ENCODE measurements at places on chromosomes 4 and X. TPM values are rescaled to one million over a fixed set of nuclear protein-coding genes. Genes with fewer than 3 reads are reported as not detected.

Gene PI4K2B
- 38.6 TPM for total RNA-seq

Gene RTL9
- not detected for total RNA-seq

Gene MAML3
- total RNA-seq: 2.4 TPM

Gene AREG
- 0.67 TPM for total RNA-seq

- no peak for DNase-seq
These were observed 8.4 kb downstream of the APBB2 start for GRCh38 chr4:41205854-41206460.

- no peak for DNase-seq
These were observed 11.9 kb upstream of the MAOA start for GRCh38 chrX:43644124-43644701.

DNA sequence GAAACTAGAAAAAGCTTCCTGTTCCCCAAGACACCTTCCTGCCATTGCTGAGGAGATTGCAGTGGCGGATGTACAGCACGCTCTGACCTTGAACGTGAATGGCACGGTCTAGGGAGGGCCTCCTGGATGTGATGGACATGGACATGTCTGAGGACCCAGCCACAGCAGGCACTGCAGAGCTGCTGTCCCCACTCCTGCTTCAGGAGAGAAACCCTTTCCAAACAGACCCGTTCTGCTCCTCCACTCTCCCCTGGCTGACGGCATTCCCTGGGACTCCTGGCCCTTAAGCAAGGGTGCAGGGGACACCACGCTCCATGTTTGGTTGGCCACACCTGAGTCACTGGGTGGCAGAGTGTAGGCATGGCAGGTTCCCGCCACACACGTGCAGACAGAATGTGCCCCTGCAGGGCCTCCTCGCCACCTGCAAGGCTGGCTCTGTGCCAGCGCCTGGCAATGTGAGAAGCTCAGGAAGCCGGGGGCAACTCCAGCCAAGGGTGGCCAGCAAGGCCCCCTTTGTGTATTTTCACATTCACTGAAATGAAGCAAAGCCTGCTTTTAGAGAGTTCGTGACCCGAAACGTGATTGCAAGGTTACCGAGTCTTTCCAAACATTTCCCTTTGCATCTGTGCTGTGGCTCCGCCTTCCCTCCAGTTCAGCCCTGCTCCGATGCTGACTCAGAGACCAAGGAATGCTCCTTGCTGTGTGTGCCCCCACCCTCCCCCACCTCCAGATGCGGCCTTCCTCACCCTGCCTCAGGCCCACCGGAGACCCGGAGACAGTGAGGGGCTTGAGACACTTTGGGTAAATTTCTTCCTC is 46.1 kb downstream of the HTRA3 start:
- DNase-seq: no peak

GRCh38 chr4:7801001-7801400 is 138.7 kb downstream of the AFAP1 start:
- no peak for DNase-seq

DNA sequence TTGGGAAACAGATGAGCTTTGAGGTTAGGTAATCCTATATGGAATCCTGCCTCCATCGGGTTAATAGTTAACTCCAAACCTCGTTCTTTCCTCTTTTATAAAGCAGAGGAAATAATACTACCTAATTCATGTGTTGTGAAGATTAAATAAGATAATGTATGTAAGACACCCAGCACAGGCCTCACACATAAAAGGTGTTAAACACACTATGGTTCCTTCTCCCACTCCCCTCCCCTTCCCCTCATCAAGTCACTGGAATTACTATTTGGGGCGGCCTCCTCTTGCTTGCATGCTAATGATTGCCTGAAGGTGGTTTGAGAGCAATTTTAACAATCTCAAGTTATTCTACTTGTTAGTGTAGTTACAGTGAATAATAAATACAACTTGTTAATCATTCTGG is 404.4 kb upstream of the RASGEF1B start:
- DNase-seq: no peak

All from activated CD8-positive, alpha-beta T cell treated with anti-CD3 and anti-CD28 coated beads for 36 hours (primary cell).